ENCODE measurements at places on chromosomes 11 and 22.
A peak's percentile ranks its signal among the peaks of the same experiment; 100 is the strongest.

DNA sequence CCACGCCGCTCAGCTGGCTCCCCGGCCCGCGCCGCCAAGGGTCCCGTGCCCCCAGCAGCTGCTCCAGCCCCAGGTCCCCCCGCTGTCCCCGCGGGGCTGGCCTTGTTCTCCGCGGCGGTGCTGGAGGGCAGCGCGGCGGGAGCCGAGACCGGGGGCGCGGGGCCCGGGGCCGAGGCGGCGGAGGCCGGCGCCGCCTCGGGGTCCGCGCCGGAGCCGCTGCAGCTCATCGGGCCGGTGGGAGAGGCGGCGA lies 128 bp downstream of the TAF10 start:
- no peak for DNase-seq

- no peak for DNase-seq
Observed at GRCh38 chr11:89660234-89660633, 49.9 kb upstream of the TRIM77 start.

DNA sequence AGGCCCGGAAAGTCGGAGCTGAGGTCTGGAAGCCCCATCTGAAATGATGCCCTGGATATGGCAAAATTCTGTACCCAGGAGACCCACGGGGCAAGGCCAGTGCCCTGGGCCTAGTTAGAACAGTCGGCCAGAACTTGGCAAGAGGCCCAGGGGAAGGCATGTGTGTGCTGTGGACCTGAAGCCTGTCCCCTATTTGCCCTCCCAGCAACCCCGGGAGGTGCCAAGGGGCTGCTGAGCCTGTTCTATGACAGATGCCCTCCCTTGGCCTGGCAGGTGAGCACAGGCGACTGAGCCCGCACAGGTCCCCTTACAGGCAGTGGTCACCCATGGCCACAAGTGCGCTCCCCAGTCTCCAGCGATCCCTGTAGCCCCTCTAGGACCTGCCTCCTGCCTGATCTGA lies 51.7 kb downstream of the NAT10 start:
- no peak for DNase-seq

DNA sequence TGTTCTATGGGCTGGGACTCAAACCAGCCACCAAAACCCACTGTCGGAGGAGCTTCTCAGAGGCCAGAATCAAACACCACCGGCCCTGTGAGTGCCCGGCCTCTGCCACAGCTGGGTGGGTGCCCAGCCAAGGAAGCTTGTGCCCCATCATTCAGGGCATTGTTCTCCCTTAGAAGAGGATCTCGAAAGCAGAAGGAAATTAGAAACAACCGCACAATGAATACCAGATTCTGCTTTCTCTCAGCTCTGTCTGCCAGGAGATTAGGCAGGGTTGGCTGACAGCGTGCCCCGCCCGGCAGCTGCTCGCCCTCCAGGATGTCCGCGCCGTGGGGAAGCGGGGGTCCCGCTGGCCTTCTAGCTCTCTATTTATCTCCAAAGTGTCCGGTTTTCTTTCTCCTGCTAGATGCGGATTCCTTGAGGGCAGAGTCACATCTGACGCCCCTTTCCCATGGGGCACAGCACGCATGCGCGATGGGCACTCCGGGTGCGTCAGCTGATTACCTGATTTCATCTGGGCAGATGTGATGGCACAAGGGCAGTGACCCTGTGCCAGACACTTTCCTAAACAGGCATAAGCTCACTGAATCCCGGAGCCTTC lies 25.5 kb downstream of the SCGB1A1 start:
- DNase-seq: peak; percentile 62

- peak; percentile 21 for DNase-seq
Observed at GRCh38 chr22:40560551-40560950, 76.0 kb downstream of the MRTFA start.

DNA sequence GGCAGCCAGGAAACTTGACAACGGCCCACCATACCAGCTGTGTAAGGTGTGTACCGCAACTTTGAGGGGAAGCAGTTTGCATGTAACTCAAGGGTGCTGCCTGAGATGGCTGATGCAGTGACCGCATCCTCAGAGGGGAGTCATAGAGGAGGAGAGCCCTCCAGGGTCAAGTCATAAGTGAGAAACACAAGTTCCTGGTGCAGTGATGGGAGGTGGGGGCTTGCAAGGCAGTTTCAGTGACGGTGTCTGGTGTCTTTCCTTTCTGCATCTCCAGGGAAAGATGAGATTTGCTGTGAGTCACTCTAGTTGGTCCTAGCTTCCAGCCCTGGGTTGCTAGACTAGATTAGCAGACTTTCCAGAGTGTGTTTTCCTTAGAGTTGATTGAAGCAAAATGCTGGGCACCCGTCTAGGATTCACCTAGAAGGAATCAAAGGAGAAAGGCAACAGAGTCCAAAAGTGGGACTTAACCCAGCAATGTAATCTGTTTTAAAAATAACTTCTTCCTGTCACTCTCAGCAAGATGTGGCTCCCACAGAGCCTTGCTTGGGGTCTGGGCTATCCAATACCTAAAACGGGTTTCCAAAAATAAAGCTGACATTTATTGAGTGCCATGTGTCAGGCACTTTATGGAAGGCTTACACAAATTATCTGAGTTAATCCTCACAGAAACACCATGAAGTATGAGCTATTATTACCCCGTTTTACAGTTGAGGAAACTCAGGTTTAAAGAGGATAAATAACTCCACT lies 265.4 kb upstream of the PLET1 start:
- DNase-seq: no peak

- no peak for DNase-seq
Observed at GRCh38 chr11:4095509-4096230, 1.1 kb downstream of the RRM1 start.

DNA sequence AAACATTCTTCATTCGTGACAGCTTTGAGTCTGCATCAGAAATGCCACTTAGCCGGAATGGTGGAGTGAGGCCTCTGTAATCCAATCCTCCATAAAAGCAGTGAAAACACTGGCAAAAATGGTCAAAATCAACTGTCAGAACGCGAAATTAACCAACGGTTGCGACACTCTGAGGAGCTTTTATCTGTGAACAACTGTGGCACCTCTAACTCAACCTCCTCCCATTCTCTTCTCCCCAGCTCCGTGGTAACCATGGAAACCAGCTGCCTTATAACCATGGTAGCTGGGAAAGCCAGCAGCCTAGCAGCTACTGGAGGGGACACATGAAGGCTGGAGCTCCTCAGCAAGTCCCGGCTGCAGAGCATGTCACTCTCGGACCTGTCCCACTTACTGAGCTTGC lies 20.3 kb downstream of the AP2A2 start:
- DNase-seq: no peak

GRCh38 chr11:4830346-4830745 lies 9.2 kb downstream of the OR51F2 start:
- no peak for DNase-seq

GRCh38 chr11:116046127-116046526 lies 541.9 kb upstream of the CADM1 start:
- no peak for DNase-seq

- no peak for DNase-seq
Observed at GRCh38 chr11:31355817-31356216, 13.7 kb downstream of the DCDC1 start.

- peak; percentile 22 for DNase-seq
Observed at GRCh38 chr11:114774599-114775361, 96.5 kb downstream of the NXPE2 start.

GRCh38 chr11:61349189-61349751 lies 12.4 kb downstream of the CYB561A3 start:
- no peak for DNase-seq

- DNase-seq: no peak
Observed at GRCh38 chr11:12778240-12778905, 104.2 kb downstream of the TEAD1 start.

DNA sequence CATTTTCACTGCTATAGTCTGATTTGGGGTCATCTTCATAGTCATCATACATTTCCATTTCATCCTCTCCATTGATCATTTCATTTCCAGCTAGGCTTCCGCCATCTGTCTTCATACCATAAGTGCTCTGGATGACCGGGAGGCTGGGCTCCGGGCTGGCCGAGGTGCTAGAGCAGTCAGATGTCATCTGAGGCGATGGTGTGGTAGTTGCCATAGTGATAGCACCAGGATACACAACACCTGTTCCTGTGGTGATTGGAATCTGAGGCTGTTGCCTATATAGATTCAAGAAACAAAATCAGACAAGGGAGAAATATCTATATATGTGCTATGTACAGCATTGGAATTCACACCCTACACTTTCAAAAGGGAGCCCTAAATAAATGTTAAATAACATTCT lies 383.5 kb downstream of the SOX6 start:
- DNase-seq: no peak

DNA sequence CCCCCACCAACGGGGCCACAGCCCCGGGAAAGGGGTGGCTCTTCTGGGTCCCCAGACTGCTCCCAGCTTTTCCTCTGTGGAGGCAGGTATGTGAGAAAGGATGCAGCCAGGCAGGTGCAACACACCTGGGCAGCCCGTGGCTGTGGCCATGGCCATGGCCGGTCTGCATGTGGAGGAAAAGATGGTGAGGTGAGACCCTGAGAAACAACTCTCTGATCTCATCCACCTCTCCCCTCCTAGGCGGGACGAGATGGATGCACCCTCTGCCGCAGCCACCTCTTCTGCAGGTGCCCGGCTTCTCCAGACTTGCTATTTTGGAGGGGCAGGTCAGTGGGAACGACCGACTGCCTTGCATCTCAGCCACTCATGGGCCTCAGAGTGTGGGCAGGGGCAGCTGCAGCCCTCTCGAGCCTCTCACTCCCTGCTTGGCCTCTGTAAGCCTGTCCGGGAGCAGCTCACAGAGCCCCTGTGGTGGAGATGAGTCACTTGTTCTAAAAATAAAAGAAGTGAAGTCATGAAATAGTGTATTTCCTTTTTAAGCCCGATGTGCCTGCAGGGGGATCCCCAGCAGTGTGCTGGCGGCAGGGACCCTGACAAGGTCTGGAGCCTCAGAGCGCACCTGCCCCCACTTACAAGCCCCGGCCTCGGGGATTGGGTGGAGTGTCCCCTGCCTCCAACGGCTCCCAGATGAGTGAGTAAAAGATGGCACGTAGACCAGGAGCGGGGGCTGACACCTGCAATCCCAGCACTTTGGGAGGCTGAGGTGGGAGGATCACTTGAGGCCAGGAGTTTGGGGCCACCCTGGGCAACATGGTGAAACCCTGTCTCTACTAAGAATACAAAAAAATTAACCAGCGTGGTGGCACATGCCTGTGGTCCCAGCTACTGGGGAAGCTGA lies 10.7 kb downstream of the SMIM38 start:
- DNase-seq: peak; percentile 76

- no peak for DNase-seq
Observed at GRCh38 chr11:77784572-77784971, 36.0 kb downstream of the RSF1 start.

GRCh38 chr11:61754534-61755482 lies 2.4 kb downstream of the MYRF start:
- no peak for DNase-seq

GRCh38 chr11:75429902-75430713 lies 2.9 kb downstream of the KLHL35 start:
- DNase-seq: peak; percentile 74

DNA sequence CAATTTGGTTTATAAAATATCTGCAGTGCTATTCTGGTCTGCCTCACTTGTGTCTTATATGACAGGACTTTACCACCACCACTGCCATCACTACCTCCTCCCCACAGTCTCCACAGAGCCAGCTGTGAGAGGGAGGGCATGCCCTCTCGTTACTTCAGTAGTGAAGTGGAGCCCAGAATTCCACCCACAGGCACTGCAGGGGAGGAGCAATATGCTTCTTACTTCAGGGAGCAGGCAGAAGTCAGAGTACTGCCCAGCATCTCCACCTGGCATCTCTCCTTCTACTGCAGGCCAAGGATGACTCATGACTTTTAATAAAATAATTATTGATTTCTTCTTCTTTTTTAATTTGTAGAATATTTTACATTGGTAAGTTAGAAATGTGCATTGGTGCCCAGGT lies 255.5 kb downstream of the DYNC2H1 start:
- DNase-seq: no peak

DNA sequence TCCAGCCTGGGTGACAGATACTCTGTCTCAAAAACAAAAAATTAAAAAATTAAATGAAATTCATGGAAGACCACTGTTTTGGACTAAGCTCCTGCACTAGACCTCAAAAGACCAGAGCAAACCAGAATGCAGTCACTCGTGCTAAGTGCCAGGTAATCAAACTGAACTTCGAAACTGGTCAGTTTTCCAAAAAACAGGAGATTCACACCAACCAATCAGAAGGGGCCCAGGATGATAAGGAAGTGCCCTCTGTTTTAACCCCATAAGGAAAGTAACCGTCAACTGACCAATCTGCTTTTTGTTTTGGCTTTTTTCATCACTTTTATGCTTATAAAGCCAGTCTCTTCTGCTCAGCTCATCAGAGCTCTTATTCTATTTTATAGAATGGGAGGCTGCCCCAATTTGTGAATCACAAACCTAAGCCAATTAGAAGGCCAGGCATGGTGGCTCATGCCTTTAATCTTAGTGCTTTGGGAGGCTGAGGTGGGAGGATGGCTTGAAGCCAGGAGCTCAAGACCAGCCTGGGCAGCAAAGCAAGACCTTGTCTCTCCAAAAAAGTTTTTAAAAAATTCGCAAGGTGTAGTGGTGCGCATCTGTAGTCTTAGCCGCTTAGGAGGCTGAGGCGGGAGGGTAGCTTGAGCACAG lies 10.1 kb upstream of the TOP3B start:
- no peak for DNase-seq

DNA sequence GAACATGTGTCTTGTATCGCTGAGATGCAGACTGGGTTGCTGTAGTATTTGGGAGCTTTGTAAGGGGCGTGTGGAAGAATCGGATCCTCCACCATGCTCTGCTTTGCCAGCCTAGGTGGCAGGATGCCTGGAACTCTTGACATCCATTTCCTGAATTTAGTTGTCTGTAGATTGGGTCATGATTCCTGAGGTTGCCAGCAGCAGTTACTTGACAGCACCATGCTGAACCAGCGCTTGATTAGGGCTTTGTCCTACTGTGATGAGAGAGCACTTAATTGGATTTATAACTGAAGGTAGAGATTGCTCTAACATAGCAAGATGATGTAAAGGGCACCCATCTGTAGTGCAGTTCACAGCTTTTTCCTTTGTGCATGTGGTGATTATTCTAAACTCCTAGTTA lies 75.6 kb upstream of the HORMAD2 start:
- DNase-seq: no peak

DNA sequence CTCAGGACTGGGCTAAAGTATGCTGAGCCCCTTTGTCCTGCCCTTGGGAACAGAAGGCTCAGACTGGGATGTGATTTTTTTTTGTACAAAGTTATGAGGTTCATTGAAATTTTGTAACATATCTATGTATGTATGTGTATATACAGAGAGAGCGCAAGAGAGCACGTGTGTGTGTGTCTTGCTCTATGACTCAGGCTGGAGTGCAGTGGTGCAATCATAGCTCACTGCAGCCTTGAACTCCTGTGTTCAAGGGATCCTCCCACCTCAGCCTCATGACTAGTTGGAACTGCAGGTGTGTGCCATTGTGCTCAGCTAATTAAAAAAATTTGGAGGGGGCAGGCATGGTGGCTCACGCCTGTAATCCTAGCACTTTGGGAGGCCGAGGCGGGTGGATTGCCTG lies 5.7 kb downstream of the TMEM25 start:
- no peak for DNase-seq

GRCh38 chr11:49377978-49378377 lies 169.6 kb upstream of the FOLH1 start:
- no peak for DNase-seq

All from stimulated activated CD4-positive, alpha-beta T cell treated with anti-CD3 and anti-CD28 coated beads, Interleukin-15, amount 100 ng/mL, for 24 hours (primary cell).